ENCODE measurements at places on chromosomes 6 and 20.

GRCh38 chr20:3930265-3931206, 41.3 kb downstream of the PANK2 start:
- peak; percentile 47 for DNase-seq

DNA sequence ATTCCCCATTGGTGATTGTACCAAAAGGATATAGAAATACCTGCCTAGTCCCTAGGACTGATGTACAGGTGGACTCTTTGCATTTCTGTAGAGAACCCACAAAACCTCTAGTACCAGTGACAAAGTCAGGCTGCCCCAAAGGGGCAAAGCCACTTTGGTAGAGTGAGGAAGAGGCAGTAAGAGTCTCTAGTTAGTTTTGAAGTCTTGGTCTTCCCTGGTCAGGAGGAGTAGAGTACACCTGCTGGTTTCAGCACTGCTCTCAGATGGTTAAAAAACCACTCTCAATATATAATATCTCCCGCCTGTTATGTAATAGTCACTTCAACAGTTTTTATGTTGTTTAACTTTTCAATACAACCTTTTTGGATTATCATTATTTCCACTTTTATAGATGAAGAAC, 344.9 kb downstream of the CDKAL1 start:
- no peak for DNase-seq

DNA sequence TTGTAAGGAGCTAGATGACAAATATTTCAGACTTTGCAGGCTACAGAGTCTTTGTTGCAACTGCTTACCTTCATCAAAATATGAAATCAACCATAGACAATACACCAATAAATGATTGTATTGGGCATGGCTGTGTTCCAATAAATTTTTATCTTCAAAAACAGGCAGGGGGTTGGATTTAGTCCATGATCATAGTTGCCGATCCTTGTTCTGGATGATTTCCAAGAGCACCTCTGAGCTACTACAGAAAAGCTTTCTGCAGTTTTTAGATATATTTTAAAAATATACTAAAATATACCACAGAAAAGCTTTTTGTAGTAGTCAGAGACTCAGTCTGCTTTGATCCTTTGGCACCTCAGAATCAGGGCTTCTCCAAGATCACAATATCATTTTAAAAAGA, 145.0 kb downstream of the HTR1B start:
- no peak for DNase-seq

GRCh38 chr20:10423735-10424134, 10.3 kb downstream of the MKKS start:
- no peak for DNase-seq

GRCh38 chr20:32515631-32516101, 69.5 kb downstream of the NOL4L start:
- DNase-seq = no peak

- DNase-seq = no peak
Observed at GRCh38 chr6:135322427-135323201, 141.5 kb downstream of the MYB start.

- no peak for DNase-seq
Observed at GRCh38 chr6:104322841-104323240, 536.9 kb downstream of the HACE1 start.

GRCh38 chr6:166382500-166382932, 224 bp downstream of the MPC1 start:
- no peak for DNase-seq

DNA sequence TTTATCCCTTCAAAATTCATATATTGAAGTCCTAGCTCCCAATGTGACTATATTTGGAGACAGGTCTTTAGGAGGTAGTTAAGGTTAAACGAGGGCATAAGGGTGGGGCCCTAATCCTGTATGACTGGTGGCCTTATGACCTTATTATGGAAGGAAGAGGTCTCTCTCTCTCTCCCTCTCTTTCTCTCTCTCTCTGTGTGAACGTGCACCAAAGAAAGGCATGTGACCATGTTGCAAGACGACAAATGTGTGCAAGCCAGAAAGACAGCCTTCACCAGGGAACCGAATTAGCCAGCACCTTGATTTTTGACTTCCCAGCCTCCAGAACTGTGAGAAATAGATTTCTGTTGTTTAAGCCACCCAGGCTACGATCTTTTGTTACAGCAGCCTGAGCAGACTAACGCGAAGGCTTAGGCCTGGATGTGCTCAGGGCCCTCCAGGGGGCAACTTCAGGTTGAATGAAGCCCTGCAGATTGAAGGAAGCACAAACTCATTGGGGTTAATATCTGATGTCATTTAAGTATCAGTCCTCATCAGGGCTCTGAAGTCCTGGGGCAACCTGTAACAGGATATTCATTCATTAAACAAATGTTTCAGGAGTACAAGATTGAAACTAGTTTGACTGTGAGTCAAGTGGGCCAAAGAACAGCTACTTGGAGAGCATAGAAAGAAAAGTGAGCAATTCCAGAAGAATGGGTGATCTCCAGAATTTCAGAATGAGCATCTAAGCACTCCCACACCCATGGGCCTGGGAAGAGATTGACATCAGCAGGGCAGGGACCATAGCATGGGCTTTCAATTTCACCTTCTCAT, 157.4 kb upstream of the TNFAIP3 start:
- peak; percentile 45 for DNase-seq

- no peak for DNase-seq
Observed at GRCh38 chr6:79250107-79250514, 15.6 kb upstream of the HMGN3 start.
